Left kidney (tissue), 8 donors: ENCODE measurements at places on chromosomes 2 and 18.

- no peak for DNase-seq
Measured at GRCh38 chr18:35634323-35634722, 52.8 kb downstream of the GALNT1 start.

GRCh38 chr2:11746807-11747459 is 501 bp downstream of the LPIN1 start:
- no peak for DNase-seq

DNA sequence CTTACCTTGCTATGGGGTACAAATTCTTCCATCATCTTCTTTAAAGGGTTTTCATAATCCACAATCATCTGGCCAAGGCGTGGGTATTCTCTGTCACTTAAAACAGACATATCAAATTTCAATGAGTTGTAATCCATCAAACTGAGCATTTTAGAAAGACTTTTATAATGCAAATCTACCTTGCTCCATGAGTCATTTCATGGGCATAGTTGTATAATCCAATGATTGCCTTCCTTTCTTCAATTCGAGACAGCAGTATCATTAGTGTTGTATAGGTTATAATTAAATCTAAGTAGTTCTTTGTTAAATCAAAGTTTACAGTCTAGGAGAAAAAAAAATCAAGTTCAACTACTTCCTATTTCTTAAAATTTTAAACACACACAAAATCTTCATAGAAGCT is 36.3 kb downstream of the NCKAP1 start:
- DNase-seq, result no peak

- DNase-seq, result no peak
Measured at GRCh38 chr2:208297961-208298360, 31.9 kb downstream of the PIKFYVE start.

DNA sequence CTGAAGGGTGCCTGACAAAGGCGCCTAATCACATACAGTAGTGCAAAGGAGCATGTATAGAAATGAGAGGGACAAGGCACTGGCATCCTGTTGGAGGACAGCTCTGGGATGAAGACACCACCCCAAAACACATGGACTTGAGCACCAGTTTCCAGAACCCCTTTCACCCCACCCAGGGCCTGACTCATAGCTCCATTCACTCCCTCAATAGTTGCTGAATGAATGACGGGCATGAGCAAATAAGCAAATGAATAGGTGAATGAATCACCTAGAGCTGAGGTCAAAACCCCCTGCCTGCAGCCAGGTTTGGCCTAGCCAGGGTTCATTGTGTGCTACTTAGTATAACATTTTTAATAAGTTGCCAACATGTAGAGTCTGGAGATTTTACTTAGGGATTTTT is 66.3 kb downstream of the NRP2 start:
- DNase-seq, result no peak

DNA sequence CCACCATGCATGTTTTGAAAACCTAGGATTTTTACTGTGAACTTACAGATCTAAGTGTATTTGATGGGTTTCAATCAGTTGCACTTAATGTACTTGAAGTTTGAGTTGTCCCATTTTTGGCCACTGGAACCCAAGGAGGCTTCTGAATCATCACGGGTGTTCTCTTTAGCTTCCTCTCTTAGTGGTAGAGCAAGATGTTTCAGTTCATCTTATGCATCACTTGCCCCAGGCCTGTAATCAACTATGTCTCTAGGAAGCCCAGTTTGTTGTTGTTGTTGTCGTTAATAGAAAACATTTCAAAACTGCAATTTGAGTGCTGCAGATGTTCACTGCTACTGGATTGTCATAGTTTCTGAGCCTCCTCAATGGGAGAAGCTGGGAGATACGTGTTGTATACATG is 97.0 kb downstream of the FHOD3 start:
- no peak for DNase-seq

DNA sequence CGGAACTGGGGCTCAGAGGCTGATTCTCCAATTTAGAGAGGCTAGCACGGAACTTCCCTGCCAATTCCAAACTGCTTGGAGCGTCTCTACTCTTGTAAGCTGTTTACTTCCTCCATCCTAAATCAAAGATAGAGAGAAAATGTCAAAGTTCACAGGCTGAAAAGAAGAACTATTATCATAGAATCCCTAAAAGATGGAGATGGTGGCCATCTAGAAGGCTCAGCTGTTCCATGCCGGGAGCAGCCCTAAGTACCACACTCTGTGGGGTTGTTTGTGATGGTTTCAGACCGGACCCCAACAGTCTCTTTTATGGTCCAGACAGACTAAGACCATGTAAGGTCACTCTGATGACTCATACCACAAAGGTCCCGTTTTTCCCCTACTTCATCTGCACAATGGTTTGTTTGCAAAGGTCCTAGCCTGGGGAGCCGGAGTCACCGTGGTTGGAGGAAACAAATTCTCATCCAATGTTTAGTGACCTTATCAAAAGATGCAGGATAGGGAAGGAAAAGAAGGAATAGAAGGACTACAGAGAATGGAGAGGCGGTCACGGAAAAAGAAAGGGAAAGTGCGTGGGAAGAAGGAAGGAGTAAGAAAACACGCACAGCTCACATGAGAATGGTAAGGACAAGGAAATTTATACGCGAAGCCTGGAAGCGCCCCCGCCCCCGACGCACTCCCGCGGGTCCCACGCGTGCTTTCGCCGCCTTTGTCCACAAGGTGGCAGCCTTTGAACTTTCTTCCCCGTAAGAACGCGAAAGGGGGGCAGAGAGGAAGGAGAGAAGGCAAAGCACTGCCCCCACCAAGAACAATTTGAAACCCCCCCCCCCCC is 453 bp upstream of the ANTXR1 start:
- peak; percentile 78 for DNase-seq

DNA sequence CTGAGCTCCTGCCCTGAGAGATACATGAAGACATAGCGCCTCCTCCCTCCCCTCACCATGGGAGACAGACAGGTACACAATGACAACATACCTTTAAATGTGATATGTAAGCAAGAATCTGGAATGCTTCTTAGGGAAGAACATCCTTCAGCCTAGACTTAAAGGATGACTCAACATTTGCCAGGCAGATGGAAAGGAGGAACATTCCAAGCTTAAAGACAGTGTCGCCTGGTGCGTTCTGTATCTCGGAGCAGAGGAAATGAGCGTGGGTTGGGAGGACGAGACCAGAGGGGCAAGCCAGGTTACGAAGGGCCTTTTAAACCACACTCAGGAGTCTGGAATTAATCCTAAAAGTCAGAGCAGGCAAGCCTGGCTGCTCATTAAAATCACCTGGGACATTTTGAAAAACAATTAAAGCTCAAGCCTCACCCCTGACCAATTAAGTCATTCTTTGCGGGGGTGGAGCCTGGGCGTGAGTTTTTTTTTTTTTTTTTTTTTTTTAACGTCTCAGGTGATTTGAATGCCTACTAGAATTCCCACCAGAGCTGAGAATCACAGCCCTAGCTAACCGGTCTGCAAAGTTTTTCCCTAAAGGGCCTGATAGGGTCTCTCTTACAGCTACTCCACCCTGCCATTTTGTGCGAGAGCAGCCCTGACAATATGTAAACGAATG is 131.2 kb upstream of the SEC11C start:
- DNase-seq, result no peak

GRCh38 chr2:102002228-102002627 is 10.5 kb downstream of the IL1R2 start:
- DNase-seq, result no peak

DNA sequence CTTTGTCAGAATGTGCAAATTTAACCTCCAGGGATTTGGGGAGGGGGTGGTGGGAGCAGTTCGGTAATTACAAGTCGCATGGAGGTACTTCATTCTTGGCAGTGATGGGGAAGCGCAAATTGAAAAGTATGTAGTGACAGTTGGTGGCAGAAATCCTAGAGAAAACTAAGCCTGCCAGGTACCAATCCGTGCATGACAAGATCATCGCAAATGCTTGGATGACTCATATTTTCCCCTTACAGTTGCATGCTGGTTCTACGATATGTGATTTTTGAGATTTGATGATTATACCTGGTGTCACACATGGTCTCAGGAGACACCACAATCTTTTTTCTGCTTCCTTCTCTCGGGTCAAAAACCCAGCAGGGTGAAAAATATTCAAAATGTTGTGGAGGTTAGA is 479.7 kb upstream of the ID2 start:
- no peak for DNase-seq

- no peak for DNase-seq
Measured at GRCh38 chr2:204505946-204506345, 39.3 kb upstream of the PARD3B start.

DNA sequence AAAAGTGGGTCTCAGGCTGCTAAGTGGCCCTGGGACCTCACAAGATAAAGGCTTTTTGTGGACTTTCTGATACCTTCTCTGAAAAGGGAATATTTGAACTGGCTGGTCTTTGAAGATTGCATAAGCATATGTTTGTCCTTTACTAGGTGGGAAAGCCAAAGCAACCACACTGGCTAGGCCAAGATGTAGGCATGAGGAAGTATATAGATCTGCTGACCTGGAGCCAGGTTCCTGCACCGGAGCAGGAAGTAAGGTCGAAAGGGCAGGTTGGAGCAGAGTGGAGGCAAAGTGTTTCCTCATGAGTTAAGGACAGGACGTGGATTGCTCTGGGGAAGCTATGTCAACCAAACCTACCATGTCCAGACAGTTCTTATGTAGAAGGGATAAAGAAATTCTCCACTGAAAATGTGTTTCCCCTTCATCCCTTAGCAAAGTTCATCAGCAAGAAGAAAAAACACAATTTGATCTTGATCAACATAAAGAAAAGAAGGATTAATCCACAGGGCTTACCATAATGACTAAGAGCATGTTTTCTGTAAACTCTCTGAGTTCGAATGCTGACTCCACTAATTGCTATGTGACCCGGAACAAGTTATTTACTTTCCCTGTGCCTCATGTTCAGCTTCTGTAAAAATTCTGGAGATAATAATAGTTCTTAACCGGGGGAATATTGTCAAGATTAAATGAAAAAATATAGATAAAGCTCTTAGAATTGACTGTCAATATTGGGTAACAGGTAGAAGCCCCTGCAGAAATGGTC is 156.1 kb upstream of the SRD5A2 start:
- no peak for DNase-seq

GRCh38 chr2:134218930-134219658 is 34.8 kb upstream of the MGAT5 start:
- DNase-seq, result no peak

DNA sequence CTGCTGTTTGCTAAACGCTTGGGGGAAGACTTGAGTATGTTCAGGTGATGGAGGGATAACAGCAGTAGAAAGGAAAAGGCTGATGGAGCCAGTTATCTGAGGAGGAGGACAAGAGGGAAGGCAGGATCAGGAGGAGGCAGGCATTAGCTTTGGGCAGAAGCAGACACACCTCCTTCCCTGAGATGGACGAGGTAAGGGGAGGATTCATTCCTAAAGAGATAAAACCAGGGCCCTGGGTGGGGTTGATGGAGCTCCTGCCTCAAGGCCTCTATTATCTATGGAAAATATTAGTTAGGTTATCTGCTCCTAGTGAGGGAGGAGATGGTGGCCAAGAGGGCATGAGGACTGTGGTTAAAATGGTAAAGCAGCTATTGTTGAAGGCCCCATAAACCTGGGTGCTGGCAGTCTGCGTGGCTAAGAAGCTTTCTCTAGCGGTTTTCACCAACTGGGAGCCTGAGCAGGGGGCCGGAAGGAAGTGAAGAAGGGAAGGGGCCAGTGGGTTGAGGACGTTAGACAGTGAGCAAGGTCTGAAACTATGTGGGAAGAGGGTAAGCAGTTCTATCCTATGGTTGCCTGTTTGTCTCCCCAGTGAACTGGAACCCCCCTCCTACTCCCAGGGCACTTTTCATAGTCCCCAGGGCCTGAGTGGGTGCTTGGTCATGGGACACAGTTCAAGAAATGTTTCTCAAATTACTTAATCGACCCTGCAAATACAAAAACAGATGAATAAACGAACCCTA is 56.6 kb upstream of the HK2 start:
- no peak for DNase-seq

DNA sequence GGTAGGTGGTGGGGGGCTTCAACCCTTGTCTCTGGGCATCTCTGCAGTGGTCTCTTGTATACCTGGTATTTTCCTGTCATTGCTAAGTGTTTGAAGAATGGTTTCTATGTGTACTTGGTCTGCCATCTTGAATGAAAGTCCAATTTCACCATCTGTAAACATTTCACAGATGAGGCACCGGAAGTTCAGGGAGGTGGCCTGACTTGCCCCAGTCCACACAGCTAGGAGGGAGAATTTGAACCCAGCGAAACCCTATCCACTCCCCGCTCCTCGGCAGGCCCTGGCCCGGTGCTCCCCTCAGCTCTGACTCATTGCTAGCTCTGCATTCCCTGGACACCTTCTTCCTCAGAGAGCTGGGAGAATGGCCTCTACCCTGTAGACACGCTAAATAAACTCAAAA is 30.5 kb downstream of the ZAP70 start:
- no peak for DNase-seq

DNA sequence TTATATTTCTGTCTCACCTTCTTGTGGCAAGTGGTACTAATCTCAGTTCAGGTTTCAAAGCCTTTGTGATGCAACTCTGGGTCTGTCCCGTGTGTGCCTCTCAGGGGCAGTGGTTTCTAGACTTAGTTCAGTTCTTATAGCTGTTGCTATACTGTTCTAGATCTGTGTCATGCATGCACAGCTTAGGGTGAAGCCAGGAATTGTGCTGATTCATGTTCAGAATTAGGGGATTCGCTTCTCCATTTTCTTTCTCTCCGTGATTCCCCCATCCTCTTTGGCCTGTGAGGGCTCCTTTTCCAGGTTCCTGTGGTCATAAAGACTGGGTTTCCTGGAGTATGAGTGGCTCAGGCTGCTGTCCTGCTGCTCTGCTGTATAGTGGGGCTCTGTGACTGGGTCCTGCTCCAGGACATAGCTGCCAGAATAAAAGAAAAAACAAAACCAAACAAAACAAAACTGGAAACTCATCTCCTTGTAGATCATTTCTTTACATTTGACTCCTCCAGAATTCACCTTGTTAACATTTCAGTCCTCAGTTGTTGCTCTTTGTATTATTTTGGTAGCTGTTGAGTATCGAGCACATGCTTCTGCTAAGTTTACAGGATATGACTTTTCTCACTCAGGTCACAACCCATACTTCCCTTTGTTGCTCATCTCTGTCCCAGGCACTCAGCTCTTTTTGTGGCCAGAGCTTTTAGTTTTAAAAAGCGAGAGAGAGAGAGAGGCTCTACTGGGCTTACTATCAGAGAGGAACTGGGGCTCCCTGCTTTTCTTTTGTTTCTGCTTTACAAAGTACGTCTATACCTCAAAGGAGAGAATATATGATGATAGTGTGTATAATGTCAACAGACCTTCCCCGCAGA is 34.2 kb downstream of the CERS6 start:
- no peak for DNase-seq

GRCh38 chr2:85922199-85922598 is 33.4 kb upstream of the ST3GAL5 start:
- no peak for DNase-seq

DNA sequence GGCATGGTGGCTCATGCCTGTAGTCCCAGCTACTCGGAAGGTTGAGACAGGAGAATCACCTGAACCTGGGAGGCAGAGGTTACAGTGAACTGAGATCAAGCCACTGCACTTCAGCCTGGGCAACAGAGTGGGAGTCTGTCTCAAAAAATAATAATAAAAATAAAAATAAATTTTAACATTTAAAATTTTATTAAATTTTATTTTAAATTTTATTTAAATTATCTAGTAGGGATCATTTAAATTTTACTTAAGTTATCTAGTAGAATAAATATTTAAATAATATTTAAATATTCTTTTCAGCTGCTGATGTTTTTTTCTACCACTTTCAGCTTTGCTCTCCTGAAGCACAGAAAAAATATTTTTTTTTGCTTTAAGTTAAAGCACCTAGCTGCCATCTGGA is 10.4 kb downstream of the COBLL1 start:
- DNase-seq, result no peak
